ENCODE measurements at places on chromosomes 16 and 17. TPM values are rescaled to one million over a fixed set of nuclear protein-coding genes. Genes with fewer than 3 reads are reported as not detected.

The SOX15 gene
- 0.98 TPM for total RNA-seq

The CTRL gene
- total RNA-seq, result 0.38 TPM

The ADAP2 gene
- 2.9 TPM for total RNA-seq

The KRT12 gene
- 0.13 TPM for total RNA-seq

The TPSG1 gene
- total RNA-seq, result not detected

The MRPL45 gene
- total RNA-seq, result 32.1 TPM

The USP43 gene
- 8.4 TPM for total RNA-seq

The ATXN2L gene
- 120 TPM for total RNA-seq
